ENCODE measurements at places on chromosomes 3 and 15.

- DNase-seq = no peak
These were observed 76.7 kb downstream of the ARNT2 start for GRCh38 chr15:80480909-80481308.

DNA sequence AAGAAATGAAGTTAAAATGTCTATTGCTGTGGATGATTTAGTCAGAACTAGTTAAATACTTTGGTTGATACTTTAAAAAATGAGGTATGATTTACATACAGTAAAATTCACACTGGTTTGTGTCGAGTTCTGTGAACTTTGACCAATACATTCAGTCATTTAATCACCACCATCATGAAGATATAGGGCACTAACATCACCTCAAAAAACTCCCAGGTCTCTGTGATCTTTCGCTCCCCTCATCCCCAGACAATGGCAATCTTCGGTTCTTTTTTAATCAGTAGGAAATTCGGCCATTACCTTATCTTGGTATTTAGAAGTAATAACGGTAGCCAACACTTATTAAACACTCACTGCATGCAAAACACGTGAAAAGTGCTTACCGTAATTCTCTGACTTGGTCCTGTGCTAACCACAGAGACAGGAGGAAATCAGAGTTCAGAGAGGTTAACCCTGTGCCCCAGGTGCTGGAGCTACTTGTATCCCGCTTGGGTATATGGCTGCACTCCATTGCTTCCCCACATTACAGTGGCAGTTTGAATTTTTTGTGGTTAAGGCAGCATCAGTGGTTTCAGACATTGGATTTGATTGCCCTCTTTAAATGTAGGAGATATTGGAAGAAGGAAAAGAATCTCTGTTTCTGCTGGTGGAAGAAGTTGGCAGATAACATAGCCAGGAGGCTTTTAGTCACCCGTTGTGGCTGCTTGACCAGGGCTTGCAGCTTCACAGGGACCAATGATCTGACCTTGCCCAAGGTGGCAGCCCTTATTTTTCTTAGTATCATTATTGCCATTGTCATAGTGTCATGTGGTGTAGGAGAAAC, 4.2 kb downstream of the PLCL2 start:
- DNase-seq = no peak

- DNase-seq = no peak
These were observed 24.4 kb upstream of the CYP11A1 start for GRCh38 chr15:74391582-74392450.

GRCh38 chr3:127735767-127736693, 63.3 kb downstream of the ABTB1 start:
- no peak for DNase-seq

DNA sequence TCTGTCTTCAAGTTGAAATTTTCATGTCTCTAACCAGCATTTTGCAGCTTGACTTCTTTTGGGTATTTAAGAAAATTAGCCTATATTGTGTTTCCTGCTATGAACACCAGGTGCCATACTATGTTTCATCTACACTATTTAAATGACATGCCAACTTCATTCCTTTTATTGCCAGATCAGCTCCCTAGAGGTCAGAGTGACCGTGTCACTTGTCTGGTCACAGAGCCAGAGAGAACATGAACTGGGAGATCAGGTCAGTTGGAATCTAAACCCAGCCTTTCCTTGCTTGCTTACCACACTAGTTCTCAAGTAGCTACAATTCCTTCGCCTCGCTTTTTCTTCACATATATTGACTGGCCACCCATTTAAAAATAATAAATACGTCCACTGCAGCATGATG, 87.6 kb downstream of the THBS1 start:
- no peak for DNase-seq

- DNase-seq = no peak
These were observed 33.3 kb downstream of the PLD1 start for GRCh38 chr3:171776839-171777583.

DNA sequence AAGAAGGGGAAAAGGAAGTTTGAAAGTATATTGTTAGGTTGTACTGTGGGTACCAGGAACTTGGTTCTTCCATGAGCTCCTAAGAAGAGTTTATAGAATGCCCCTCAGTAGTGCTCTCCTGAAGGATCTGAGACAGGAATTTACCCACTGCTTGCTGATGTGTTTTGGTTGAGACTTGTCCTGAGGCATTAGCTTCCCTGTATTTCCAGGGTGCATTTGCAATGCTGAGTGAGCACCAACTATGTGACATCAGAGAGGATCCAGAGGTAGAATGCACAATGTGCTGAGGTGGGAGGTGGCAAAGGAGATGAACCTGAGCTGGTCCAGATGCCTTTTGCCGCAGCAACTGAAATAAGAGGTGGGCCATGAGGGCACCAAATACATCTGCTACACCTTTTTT, 64.3 kb upstream of the LRRC3B start:
- no peak for DNase-seq

DNA sequence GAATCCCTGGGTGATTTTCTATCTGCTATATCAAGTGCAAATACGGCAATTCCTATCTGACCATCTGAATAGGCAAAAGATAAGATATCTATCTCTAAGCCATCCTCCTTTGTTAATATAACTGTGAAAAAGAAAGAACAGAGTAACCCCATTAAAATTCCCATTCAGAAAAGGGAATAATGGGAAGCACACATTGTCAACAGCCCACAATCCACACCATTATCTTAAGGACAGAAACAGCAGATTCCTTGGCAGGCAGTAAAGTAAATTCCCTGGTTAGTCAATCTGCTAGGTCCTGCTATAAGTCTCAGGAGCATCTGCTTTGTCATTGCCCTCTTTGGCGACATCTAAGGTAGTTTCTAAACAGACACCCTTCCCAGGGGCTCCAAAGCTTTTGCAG, 21.9 kb upstream of the NRG4 start:
- no peak for DNase-seq

DNA sequence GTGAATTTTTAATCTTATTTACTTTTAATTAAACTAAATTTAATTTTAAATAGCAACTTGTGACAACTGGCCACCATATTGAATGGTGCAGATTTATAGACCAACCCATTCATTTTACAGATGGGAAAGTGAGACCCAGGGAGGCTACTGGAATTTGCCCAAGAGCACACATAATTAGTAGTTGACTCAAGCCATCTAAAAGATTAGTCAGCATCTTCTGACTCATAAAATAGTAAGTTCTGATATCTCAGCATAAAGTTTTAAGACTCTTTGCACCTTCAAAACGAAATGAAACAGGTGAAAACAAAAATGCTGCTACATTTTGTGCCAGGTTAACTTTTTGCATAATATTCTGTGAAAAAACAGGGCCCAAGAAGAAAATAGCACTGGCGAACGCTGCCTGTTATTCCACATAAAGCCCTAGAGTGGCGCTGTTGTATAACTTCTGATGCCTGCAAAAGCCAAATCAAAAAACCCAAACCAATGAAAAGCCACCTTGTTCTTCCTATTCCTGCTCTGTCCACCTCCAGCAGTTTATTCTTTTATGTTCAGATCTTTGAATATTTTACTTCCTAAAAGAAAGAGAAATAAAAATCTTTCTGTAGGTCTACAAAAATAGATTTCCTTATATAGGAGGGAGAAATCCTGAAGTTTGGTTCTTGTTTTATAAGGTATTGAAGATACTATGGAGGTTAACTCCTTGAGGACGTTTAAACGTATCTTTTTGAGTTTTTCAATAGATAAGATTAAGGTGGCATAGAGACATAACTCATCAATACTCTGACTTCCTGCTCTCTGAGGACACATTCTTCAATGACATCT, 62.8 kb downstream of the OTOL1 start:
- peak; percentile 52 for DNase-seq

DNA sequence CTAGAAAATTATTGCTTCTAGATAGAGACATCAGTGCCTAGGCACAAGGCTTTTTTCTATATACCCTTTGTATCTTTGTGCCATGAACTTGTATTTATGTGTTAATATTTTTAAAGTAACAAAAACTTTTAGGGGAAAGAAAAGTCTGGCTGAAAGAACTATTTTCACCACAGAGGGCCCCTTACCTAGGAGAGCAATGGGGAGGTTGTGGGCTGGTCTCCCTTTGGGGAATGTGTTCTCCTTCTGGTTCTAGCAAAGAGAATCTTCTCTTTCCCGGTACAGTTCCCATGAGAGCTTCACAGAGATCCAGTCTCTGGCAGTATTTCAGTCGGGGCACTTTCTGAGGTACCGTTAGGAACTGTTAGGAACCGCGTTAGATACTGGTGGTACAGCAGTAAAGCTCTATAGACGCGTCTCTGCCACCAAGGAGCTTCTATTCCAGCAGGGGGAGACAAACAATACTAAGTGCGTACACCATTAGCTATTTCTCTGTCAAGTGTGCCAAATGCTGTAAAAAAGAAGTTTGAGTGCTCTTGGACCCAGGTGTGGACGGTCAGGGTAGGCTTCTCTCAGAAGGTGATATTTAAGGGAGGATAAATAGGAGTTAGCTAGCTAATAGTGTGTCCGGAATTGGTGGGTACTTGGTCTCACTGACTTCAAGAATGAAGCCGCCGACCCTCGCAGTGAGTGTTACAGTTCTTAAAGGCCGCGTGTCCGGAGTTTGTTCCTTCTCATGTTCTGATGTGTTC, 4.6 kb upstream of the EPB42 start:
- DNase-seq = peak; percentile 19

- peak; percentile 67 for DNase-seq
These were observed 188.7 kb upstream of the LINGO1 start for GRCh38 chr15:77821188-77821958.

GRCh38 chr15:77830051-77830468, 197.3 kb upstream of the LINGO1 start:
- DNase-seq = no peak

DNA sequence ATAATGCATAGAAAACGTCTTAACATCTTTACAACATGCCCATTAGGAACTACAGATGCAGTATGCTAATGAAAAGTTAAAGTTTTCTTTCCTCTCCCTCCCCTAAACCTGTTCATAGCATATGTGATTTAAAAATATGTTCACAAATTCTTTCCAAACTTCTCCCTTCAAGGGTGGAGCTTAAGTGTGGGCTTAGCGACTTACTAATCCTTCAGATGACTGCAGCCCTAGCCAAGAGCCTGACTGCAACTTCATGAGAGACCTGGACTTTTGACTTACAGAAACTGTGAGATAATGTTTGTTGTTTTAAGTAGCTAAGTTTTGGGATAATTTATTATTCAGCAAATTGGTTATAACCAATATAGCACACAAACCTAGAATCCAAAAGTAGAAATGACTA, 22.0 kb upstream of the ANXA2 start:
- no peak for DNase-seq

- DNase-seq = no peak
These were observed 51.8 kb downstream of the SPRED1 start for GRCh38 chr15:38304481-38304880.

- DNase-seq = no peak
These were observed 155.4 kb upstream of the TPM1 start for GRCh38 chr15:62887113-62887570.

- DNase-seq = no peak
These were observed 672 bp downstream of the AADAC start for GRCh38 chr3:151814588-151814987.

All from putamen (tissue), 1 donor.